Muscle of arm (tissue), 14 donors: ENCODE measurements at places on chromosomes 6 and 20.

DNA sequence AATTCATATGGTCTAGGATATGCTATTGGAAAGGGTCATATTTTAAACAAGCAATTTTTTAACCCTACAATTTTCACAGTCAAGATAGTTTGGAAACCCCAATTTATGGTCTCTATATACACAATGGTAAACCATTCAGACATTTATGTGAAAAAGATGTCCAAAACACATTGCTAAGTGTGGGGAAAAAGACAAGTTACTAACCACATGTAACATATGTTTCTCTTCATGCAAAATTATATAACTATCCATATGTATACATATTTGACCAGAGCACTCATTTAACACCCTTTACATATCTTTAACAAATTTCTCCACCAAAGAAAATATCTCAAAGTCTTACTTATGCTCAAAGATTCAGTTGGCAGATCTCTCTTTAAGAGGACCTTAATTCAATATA, 110.6 kb downstream of the RNGTT start:
- DNase-seq, result no peak

GRCh38 chr6:48933136-48933535, 529.9 kb downstream of the MMUT start:
- DNase-seq, result no peak

DNA sequence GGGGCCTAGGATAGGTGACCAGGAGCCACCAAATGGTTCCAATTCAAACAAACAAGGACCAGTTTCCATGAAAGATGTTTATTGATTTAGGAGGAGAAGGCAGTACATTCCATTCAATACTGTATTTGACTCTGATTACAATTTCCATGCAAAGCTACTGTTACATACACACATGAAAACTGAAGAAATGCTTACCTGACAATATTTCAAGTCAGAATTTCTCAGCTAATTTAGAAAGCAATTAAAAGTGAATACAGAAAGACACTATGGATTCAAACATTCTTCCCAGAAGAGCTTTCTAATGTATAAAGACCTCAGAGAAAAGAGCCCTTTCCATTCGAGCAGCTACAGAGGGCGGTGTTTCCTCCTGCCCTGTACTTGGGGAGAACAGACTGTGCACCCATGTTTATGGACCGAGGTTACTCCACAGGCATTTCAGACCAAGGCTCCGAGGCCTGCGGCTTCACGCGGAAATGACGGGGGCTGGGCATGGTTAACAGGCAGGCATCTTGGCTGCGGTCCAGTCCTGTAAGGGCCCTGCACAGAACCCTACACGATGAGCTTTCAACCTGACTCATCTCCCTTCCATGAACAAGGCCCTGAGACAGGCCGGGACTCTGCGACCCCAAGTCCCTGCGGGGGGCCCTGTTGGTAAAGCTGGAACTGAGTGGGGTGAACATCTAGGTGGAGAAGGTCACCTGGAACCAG, 25.7 kb upstream of the TCFL5 start:
- DNase-seq, result no peak

GRCh38 chr6:150806790-150807189, 58.7 kb upstream of the MTHFD1L start:
- no peak for DNase-seq

DNA sequence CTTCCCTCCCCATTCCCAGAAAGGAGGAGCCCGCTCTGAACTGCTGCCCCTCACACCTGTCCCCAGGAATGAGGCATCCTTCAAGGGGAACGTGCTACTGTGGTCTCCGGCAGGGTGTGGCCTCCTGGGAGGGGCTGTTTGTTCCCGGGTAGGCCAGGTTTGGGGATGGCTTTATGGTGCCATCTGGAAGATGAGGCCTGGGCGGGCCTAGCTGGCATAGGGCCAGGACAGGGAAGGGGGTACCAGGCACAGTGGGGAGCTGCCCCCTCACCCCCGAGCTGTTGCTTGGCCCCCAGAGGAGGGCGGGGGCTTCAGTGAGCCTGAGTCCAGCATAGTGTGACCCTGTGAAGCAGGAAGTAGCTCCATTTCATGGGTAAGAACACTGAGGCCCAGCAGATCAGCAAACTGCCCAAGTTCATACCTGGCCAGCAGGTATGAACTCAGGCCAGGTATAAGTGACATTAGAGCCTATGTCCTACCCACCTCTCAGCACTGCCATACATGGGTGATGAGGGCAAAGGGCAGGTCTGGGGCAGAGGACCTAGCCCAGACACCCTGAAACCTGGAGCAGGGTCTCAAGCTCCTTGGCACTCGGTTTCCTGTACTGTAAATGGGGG, 17.5 kb upstream of the SPDEF start:
- DNase-seq, result no peak

GRCh38 chr6:170160031-170160627, 130.7 kb downstream of the DLL1 start:
- DNase-seq, result no peak

GRCh38 chr20:46312945-46313861, 4.9 kb upstream of the CDH22 start:
- DNase-seq, result no peak

DNA sequence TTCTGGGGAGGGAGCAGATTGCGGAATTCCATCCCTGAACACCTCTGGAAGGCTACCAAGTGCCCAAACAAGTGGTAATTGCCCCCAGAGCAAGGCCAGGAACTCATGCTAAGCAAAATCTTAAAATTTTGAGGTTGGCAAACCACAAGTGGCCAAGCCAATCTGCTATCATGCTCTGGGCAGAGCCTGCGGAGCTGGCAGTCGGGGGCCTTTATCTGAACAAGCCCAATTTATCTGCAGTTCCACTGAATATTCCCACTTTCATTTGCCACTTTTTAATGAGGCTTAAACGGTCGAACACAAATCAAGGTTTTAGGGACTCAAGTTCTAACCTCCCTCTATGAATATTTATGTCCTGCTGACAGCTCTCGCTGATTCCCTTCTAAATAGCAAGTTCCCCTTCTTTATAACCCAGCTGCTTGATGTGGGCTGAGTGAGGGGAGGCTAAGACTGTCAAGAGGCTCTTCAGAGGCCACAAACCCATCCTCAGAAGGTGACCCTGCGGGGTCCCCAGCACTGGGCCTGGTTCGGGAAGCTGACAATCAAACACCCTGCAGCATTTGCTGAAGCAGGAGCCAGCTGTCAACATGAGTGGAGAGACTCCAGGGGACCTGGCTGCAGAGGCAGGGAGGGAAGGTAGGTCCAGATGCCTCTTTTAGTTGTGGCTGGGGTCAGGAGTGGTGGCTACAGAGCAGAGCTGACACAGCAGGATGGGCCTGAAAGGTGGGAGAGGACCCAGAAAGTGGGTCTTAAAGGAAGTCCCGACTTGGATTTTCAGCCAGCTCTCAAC, 11.9 kb downstream of the CCDC167 start:
- DNase-seq, result no peak

- DNase-seq, result no peak
These were observed 28.3 kb downstream of the FYN start for GRCh38 chr6:111844921-111845320.

DNA sequence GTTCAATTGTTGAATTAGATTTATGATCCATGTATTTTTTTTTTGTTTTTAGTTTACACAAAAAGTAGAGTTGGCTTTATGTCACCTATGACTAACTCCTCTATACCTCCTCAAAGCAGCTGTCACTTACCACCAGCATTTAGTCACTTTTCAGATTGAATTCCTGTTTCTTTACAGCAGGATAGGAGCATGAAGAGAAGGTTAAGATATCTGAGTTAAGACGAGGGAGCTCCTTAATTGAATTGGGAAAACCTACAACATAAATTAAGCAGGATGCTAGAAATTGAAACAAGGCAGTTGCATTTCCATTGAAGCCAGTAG, 237.2 kb downstream of the FARS2 start:
- no peak for DNase-seq

DNA sequence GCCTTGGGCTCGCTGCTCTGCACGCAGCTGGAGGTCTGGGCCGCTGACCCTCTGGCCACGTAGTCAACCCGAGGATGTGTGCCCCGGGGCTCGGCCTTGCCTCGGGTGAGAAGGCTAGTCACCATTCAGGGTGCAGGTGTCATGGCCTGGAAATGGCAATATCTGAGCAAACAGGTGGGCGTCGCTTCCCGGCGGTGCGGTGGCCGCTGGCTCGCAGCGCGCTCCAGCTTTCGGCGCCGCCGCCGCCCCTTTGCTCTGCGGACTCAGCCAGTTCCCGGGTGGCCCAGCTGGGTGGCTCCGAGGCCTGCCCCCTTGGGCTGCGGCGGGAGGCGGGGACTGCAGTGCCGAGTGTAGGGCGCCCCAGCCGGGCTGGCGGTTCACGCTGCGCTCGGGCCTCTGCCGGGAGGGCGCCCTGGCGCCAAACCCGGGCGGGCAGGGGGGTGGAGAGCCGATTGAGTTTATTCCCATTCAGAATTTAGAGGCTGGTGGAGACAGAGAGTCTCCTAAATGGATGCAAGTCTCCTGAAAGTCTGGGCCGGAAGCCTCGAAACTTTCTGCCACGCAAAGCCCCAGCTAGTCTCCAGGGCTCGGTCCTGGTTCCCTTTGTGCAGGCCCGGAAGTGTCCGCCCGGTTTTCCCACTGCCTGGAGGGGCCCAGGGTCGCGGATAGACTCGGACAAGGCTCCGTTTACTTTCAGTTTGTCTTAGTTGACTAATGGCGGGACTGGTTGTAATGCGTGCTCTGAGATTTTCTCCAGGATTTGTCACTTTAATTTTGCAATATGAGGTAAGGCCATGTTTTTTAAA, 11.3 kb upstream of the TFAP2A start:
- no peak for DNase-seq

- DNase-seq, result no peak
These were observed 878.4 kb upstream of the GJE1 start for GRCh38 chr6:141254336-141254735.

- no peak for DNase-seq
These were observed 142.7 kb downstream of the CEP57L1 start for GRCh38 chr6:109237986-109238329.

DNA sequence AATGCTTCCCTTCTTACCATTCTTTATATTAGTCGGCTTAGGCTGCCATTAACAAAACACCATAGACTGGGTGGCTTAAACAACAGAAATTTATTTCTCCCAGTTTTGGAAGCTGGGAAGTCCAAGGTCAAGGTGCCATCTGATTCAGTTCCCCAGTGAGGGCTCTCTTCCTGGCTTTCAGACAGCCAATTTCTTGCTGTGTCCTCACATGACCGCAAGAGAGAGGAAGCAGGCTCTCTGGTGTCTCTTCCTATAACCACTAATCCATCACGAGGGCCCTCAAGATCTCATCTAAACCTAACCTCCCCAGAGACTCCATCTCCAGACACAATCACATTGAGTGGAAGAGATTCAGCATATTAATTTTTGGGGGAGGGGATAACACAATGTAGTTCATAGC, 193.0 kb upstream of the SGK1 start:
- DNase-seq, result no peak

- peak; percentile 7 for DNase-seq
These were observed 754 bp upstream of the TMEM170B start for GRCh38 chr6:11536795-11537194.

DNA sequence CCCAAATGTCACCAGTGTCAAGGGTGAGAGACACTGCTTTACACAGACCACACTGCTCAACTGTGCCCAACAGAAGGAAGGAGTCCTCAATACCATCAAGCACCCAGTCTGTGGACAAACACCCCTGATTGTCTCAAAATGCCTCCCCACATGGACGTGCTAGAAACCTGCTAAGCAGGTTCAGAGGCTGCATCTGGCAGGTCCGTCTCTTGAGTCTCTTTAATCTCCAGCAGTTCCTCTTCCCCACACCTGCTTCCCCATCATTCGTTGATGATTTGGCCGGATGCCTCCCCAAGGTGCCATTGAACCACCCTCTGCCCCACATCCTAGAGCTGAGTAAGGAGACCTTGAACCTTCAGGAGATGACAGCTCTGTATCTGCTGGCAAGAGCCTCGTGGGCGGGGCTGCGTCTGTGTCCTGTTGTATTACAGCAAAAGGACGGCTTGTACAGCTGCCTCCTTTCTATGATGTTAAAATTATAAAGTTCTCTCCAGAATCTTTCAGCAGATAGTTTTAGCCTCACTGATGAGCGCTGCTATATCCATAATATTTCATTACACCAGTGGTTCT, 179.2 kb downstream of the PREX1 start:
- DNase-seq, result no peak

DNA sequence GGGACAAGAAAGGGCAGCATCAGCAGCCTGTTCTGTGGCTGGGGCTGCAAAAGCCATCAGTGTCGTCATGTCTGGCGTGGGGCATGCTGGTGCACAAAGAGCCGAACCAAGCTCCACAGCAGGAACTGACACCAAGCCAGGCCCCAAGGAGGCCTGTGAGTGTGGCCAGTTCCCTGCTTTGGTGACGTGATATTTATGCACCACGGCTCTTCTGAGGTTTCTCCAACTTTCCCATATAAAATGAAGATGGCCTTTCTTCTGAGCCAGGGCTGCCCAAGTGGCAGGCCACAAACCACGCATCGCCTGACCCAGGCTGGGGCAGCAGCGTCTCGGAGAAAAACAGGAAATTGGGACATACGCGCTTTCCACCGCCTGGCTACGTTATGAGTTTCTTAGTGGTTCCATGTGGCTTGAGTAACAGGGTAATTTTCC, 109.9 kb downstream of the RIN2 start:
- peak; percentile 60 for DNase-seq
